DND-41 (cell line): ENCODE measurements at places on chromosomes 16 and 17.

DNA sequence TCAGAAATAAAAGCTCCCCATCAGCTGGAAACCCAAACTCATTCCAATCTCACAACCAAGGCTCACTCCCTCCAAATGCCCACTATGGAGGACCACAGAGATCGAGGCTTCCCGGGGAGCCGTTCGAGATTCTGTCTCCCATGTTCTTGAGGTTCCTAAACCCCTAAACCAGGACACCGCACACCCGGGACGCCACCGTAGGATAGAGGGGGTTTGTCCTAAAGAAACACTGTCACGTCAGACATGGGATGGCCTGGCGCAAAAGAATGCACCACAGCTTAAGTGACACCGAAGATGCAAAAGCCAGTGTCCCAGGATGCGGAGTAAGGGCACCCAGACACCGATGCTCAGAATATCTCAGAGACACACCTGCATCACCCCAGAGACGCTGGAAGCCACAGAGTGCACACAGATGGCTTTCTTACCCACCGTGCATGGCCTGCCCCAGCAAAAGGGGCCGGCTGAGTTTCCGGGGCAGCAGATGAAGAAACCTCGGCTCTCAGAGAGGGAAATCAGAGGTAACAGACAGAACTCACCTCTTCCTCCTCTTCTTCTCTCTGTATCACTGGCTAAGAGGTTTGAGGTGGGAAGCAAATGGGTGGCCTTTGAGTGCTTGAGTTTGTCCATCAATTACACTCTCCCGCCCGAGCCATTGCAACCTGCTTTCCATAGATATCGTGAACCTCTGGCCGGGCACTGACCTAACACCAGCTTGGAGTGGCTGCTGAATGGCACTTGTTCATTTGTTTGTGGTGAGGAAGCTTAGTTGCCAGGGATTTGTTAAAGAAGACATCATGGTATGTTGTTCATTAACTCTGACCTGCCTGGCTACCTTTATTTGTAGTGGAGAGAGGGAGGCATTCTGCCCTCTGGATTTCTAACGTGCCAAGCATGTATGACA is 65.1 kb upstream of the TNRC6C start:
- DNase-seq, result peak; percentile 90

GRCh38 chr16:68884861-68885720 is 41.8 kb downstream of the TANGO6 start:
- DNase-seq, result no peak

GRCh38 chr17:77382356-77382911 is 241.7 kb downstream of the SEC14L1 start:
- peak; percentile 92 for DNase-seq

DNA sequence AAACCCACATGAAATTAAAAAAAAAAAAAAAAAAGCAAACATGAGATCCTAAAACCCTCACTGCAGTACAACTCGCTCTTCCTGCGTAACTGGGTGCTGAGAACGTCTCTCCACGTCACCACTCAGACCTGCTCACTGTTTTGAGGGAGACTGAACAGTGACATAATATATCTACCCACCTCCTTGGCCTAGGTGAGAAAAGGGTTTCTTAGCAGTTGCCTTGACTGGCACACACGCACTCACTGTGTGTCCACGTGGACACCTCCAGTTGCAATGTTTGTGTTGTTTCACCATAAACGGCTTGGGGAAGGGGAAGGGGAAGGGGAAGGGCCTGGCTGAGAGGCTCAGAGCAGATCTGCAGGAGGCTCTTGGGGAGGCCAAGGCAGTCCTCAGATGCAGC is 32.0 kb downstream of the FANCA start:
- no peak for DNase-seq

DNA sequence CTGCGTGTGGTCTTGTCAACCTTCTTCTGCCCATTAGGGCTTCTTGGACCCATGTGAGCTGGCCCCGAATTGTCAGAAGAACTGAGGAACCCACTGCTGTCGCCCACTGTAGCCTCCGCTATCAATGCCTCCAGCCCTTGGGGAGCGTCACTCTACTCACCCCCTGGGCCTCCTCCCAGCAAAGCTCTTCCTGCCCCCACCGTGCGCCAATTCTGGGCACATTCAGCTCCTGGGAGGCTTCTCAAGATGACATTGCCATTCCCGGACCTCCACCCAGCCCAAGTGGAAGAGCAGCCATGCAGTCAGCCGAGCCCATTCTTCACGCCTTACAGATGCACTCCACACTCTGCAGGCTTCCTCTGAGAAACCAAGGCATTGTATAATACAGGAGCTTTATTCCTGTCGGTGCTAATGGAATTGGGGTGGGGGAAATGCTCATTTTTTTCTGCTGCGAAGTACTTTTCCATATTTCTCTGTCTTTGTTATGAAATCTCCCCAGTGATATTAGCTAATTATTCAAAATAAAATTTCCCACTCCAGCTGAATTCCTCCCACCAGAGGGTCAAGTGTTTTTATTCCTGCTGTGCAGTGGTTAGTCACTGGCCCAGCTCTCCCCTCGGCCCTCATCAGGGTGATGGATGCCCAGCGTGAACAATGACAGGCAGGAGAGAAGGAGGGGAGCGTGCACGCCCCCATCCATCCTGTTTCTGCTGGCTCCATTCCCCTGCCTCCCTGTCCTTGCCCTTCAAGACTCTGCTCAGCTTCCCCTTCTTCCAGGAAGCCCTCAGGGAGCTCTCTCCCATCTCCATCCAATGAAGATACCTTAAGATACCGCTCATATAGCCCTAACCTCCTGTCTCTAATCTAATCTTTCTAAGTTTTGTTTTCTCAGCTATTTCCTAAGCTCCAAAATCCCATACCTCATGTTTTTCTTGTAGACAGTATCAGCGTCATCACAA is 87.7 kb downstream of the C16orf95 start:
- DNase-seq, result no peak

GRCh38 chr17:17724307-17725010 is 43.2 kb downstream of the RAI1 start:
- no peak for DNase-seq

GRCh38 chr17:17535957-17536356 is 39.8 kb upstream of the RASD1 start:
- DNase-seq, result no peak

- no peak for DNase-seq
Measured at GRCh38 chr16:79810449-79811189, 210.1 kb upstream of the MAF start.

- DNase-seq, result no peak
Measured at GRCh38 chr16:27503662-27504061, 46.1 kb downstream of the GTF3C1 start.

DNA sequence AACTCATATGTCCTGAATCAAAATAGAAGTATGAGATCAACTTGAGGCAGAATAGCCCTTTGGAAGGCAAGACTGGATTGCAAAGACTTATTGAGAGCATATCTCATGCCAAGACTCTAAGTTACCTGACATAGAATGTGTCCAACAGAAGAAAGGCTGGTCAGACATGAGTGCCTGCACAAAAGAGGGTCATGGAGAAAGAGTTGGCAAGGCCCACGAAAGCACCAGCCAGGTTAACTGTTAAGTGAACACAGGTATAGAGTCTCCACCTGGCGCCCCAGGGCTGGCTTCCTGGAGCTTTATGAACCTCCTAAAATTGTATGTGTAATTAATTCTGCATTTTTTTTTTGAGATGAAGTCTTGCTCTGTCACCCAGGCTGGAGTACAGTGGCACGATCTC is 71.0 kb downstream of the CMC2 start:
- DNase-seq, result no peak

DNA sequence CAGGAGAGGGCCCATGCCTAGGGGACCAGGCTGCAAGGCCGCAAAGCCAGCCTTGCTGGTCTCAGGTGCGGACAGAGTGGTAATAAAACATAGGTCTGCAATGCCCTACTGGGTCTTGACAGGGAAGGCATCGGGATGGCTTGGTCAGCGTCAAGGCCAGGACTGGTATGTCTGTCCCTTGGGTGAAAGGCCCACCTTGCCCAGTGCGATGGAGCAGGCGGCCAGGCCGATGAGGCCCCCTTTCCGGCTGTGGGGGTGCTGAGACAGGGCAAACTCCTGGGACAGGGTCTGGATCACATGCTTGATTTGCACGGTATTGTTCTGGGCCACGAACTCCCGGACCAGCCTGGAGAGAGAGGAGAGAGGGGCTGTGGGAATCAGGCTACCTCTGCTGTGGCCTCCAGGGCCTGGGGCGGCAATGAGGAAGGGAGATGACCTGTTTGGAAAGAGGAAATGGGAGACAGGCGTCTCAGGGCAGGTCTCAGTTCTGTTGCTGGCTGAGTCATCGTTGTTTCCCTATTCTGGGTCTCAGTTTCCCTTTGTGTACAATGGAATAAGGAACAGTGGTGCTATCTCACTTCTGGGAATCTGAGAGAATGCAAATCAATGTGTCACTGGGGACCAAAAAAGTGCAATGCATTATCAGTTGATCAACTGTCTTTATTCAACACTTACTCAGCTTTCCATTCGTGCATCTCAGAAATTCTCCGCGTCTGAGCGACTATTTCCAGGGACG is 14.8 kb downstream of the VAC14 start:
- no peak for DNase-seq

DNA sequence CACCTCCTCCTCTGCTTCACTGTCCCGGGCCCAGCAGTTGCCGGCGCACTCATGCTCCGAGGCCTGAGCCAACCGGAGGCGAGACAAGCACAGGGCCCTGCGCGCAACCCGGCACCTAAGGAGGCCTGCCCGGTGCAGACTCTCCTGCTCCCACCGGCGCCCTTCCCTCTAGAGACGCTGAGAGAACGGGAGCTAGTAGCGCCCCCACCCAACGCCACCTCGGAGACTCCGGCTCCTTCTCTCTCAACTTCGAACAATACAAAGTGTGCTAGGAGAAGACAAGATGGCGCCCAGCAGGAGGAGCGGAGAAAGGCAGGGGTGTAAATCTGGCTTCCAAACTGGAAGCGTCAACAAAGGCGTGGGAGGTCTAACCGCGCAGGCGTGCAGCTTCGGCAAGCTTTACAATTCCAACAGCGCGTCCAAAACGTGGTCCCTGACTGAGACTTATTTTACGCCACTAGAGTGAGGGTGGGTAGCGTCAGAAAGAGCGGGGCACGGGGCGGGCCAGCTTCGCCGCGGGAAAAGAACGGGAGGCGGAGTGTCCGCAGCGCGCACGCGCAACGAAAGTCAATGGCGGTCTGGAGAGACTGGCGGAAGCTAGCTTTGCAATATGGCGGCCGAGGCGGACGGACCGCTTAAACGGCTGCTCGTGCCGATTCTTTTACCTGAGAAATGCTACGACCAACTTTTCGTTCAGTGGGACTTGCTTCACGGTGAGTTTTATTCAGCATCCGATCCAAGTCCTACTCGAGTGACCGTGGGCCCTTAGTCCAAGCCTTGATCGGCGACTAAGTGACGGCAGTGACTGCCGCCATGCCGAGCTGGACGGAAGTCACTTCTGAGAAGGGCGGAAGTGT is at the start of gene MPDU1:
Gene MPDU1, plus strand, starts transcription at position 600 of the 857 bp plus-strand sequence. Its CDS starts 11 bp downstream, at position 611.
- peak; percentile 98 for DNase-seq
